ENCODE measurements at places on chromosomes 6 and 20. TPM values are rescaled to one million over a fixed set of nuclear protein-coding genes. Genes with fewer than 3 reads are reported as not detected.

GRCh38 chr20:57092900-57093530 lies 173.4 kb downstream of the BMP7 start:
- DNase-seq: no peak

DNA sequence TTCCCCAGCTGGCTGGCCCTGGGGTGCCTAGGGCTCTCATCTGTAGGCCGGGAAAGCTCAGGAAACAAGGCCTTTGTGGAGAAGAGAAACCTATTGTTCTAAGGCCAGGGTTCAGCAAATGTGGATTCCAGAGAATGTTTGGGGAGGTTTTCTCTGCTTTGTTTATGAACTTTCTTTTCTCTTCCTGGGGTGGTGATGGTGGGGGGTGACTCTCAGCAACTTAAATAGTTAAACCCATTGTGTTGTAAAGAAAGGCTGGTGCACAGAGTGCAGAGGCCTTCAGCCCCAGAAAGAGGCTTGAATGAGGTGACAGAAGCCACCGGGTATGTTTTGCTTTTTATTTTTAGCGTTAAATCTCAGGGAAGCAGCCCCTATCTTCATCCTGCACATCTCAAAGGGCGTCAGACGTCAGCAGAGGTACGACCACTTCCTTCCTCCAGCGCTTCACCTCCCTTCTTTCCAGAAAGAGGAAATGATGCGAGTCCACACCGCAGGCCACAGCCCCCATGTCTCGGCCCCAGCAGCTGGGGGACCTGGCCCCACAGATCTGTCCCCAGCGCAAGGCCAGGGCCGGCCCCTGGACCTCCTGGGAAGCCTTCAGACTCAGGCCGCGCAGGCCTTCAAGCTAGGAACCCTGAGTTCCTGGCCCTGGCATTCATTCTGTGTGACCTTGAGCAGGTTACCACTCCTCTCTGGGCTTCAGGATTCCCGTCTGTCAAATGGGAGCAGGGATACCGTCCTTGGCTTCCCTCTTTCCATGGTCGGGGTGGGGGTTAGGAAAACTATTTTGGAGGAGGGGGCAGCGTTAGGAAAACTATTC lies 605 bp upstream of the PPP1R16B start:
- no peak for DNase-seq

DNA sequence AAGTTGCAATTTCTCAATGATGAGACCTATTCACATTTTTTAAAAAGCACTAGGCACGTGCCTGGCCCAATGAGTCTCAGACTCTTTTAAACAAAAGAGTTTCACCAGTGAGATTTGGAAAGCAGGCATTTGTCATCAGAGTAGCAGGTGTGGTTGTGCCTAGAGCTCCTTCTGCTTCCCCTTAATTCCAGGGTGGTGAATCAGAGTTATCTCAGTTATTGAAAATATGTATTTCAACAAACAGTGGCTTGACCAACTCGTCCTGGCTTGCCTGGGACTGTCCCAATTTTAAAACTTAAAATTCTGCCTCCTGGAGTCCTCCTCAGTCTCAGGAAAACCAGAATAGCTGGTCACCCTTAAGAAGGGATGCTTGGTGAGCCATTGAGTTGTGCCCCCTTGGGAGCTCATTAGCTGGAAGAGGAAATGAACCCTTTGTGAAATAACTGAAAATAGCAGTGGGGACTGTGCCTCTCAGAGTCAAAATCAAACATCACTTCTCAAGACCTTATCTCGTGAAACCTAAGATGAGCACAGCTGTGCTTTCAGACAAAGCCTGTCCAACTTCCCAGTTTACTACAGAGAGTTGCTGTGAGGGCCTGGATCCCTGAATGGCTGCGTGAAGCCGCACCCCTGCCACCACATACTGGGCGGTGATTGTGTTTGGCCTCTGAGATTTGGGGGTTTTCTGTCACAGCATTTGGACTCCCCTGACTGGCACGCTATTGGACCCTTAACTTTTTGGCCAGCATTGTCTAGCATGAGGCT lies 116.3 kb downstream of the ANKRD60 start:
- DNase-seq: no peak

GRCh38 chr6:133131621-133132465 lies 109.3 kb upstream of the EYA4 start:
- DNase-seq: no peak

GRCh38 chr6:161239001-161239400 lies 34.9 kb downstream of the AGPAT4 start:
- DNase-seq: no peak

DNA sequence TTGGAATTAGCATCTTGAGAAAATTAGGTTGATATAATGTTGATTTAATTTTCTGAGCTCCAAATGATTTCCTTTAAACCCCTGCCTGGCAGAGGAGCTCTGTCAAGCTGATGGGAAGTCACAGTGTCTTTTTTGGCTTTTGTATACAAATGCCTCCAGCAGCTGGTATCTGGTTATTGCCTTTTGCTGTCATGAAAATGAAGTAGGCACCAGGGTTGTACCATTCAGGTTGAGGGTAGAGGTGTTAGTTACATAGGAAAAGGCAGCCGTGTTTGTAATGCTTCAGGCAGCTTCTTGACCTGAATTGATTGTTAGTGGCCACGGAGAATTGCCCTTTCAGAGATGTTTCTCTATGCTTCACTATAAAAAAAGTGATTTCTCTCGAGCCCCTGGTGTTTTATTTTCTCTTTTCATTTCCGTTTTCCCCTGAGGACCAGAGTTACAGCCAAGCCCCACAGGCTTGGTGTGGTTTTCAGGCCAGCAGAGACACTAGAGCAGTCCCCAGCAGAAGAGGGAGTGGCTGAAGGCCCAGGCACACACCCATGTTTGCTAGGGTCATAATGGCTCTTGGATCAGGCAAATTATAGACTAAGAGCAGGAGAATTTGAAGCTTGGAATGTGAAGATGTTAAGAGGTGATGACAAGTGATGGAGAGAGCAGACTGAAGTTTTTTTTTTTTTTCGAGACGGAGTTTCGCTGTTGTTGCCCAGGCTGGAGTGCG lies 21.6 kb downstream of the CMTR1 start:
- no peak for DNase-seq

GRCh38 chr6:33107641-33108040 lies 31.9 kb downstream of the HLA-DPB1 start:
- no peak for DNase-seq

DNA sequence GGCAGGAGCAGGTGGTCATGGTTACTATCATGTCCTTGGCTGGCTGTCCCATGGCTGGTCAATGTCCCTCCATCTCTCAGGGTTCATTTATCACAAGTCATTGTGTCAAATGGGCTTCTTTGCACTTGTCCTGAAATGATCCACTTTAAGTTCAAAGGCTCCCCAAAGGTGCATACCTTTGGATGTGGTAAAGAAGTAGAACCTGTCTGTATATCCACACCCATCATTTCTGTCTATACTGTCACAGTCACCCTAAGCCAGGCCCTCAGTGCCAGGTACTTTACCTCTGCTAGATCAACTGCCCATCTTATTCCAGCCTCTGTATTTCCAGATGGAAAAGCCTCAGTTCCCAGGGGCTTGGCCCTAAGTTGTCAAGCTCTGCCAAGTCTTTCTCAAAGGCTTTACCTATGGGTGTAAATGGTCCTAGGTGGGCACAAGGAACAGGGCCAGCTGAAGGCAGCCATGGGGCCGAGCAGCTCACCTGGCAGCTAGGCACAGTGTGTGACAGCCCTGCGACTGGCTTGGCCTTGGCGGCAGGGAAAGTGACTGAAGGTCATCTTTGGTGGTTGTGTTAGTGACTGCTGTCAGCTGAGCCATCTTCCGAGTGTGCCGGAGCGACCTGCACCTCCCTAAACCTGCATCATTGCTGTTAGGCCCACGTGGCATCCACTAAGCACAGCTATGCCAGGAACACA lies 198.4 kb downstream of the SYNDIG1 start:
- DNase-seq: no peak

- DNase-seq: no peak
These were observed 34.7 kb downstream of the SUN5 start for GRCh38 chr20:32969356-32970114.

GRCh38 chr6:17473554-17473953 lies 80.2 kb downstream of the CAP2 start:
- peak; percentile 58 for DNase-seq

- no peak for DNase-seq
These were observed 40.6 kb upstream of the NHSL1 start for GRCh38 chr6:138539876-138540275.

DNA sequence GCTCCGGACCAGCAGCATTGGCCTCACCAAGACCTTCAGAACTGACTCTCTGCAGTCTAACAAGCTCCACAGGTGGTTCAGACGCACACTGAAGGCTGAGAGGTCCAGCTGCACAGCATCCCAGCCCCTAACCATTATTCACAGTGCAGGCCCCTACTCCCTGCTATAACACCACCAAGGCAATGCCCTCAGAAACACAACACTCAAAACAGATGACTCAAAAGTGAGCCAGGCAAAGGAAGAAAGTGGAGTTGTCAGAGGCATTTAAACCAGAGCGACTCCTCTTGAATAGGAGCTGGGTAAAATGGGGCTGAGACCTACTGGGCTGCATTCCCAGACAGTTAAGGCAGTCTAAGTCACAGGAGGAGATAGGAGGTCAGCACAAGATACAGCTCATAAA lies 20.5 kb upstream of the MC3R start:
- no peak for DNase-seq

DNA sequence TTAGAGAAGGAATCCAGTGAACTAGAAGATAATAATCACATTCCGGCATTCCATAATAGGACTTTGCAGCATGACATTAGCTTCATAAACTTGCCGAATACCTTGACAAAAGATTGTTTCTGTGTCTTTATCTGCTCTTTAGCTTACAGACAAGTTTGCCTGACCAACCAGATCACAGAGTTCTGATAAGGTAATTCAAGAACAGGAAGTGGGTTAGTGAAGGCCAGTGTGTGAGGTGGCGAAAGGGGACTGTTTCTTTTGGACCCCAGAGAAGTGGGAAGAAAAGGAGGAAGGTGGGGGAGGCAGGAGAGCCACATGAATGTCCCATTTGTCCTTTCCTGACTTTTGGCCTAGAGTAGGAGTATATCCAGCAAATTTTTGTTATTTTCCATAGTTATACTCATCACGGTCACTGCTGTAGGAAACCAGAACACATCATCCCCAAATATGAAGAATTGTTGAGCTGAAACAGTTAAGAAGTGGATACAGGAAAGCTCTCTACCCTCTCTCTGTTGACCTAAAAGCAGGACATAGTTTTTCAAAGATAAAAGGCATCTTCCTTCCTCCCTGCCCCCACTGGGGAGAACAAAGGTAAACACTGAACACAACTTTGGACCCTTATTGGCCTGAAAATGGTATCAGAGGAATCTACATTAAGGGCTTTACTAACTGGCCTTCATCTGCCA lies 72.4 kb upstream of the TNFAIP3 start:
- no peak for DNase-seq

DNA sequence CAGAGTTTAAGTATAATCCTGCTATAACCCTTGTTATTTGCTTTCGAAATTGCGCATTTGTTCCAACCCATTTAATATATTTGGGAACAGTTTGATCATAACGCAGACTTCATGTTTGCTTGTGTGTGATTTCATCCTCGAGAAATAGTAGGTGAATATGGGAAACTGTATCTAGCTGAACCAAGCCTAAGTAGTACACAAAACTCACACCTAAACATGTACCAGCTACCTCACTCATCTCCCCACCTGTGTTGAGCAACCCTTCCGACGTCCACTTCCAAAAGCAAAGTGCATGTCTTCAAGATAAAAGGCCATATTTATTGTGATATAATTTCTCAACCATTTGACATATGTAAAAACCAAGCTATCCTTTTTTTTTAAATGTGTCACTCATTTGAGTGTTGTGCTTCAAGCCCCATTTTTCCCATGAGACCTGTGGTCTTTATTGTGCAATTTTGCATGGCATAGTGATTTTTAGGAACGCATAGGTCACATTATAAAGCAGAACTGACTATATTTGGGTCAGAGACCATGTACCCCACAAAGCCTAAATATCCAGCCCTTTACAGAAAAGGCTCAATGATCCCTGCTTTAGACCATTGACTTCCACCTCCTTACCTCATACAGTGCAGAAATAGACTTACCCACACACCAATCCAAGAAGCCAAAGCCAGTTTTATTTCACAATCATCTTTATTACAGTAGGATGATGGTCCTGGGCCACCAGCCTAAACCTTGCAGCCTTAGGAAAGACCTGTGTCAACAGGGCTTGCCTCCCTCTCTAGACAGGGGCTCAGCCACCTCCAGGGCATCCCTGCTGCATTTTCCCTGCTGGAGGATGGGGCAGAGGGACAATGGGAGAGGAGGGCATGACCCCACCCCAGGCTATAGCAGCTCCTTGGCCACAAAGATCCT lies 7.1 kb downstream of the CCND3 start:
- no peak for DNase-seq

DNA sequence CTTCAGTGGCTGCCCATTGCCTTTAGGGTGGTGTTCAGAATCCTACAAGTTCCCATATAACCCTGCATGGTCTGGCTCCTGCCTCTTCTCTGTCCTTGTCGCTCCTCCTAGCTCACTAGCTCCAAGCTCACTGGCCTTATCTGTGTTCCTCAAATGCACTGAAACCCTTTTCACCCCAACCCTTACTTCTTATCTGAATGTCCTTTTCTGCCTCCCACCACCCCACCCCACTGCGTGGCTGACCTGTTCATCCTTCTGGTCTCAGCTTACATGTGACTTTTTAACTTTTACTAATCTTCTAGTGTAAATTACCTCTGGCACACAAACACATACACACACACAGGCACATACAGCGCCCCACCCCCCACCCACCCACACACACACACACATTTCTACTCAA lies 41.0 kb upstream of the GLP1R start:
- DNase-seq: no peak

DNA sequence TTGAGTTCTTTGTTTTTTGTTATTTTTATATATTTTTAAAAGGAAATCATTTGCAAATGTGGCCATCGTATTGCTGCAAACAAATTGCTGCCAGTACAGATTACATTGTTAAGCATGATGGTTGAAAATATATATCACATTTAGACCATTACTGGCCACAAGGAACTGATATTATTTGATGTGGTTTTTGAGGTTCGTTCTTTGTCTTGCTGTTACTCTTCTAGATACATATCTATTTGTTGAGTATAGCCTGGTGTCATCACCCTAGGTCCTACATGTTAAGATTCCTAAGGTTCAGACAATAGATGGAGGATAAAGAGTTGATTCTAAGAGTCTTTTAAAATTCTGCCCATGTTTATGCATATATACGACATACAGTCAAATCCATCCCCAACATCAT lies 306.0 kb downstream of the FARS2 start:
- no peak for DNase-seq

Gene AIG1
- 76.2 TPM for total RNA-seq

Gene TFAP2B
- not detected for total RNA-seq

Gene CST4
- 16.1 TPM for total RNA-seq

Gene LST1
- not detected for total RNA-seq

Gene NRSN1
- not detected for total RNA-seq

Gene MOCS3
- total RNA-seq: 17.2 TPM

Gene PRDM13
- 1.9 TPM for total RNA-seq

Gene EYS
- not detected for total RNA-seq

Gene ASIP
- total RNA-seq: not detected

Gene CPXM1
- not detected for total RNA-seq

Gene MMP24
- 17.1 TPM for total RNA-seq

Gene ACSS1
- total RNA-seq: 17.6 TPM

Gene RRAGD
- 6.5 TPM for total RNA-seq

Gene OTOR
- total RNA-seq: not detected

Gene CDH26
- total RNA-seq: 0.44 TPM
